ENCODE measurements at places on chromosomes 11 and 22.

GRCh38 chr22:17103351-17103750, 17.8 kb downstream of the TMEM121B start:
- DNase-seq, result no peak

- DNase-seq, result no peak
Observed at GRCh38 chr11:131957201-131957600, 586.8 kb downstream of the NTM start.

- DNase-seq, result peak; percentile 12
Observed at GRCh38 chr11:9138612-9139579, 47.5 kb upstream of the SCUBE2 start.

DNA sequence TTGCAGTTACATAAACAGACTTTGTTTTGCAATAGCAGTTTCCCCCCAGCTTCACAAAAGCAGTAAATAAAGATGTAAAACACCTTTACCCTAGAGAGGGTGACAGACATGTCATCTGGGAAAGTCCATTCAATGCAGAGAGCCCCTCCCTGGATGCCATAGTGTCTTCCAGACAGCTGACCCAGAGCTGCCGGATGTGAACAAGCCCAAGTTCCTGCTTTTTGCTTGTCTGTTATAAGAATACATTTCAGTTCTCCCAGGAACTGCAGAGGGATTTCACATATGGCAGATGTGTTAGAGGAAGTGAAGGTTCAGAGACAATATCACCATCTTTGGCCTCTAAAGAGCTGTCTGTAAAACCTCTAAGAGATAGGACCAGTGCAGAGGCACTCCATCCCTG, 48.9 kb downstream of the RELT start:
- no peak for DNase-seq

GRCh38 chr22:35103761-35104160, 37.8 kb downstream of the ISX start:
- DNase-seq, result no peak

DNA sequence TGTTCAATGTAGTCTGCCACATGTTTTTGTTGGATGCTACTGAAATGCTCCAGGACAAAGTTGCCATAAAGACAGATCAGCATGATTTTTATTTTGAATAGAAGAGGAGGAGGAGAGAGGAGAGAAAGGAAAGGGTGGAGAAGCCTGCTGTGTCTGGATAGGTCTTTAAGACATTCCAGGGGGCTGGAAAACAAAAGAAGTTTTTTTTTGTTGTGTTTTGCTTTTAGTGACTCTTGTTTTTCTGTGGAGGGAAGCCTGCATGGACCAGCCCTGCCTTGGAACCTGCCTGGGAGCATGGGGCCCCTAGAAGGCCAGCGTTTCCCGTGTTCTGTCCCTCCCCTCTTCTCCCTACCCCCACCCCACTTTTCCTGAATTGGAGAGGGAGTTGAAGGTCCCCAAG, 2.3 kb downstream of the TSPAN18 start:
- DNase-seq, result no peak

DNA sequence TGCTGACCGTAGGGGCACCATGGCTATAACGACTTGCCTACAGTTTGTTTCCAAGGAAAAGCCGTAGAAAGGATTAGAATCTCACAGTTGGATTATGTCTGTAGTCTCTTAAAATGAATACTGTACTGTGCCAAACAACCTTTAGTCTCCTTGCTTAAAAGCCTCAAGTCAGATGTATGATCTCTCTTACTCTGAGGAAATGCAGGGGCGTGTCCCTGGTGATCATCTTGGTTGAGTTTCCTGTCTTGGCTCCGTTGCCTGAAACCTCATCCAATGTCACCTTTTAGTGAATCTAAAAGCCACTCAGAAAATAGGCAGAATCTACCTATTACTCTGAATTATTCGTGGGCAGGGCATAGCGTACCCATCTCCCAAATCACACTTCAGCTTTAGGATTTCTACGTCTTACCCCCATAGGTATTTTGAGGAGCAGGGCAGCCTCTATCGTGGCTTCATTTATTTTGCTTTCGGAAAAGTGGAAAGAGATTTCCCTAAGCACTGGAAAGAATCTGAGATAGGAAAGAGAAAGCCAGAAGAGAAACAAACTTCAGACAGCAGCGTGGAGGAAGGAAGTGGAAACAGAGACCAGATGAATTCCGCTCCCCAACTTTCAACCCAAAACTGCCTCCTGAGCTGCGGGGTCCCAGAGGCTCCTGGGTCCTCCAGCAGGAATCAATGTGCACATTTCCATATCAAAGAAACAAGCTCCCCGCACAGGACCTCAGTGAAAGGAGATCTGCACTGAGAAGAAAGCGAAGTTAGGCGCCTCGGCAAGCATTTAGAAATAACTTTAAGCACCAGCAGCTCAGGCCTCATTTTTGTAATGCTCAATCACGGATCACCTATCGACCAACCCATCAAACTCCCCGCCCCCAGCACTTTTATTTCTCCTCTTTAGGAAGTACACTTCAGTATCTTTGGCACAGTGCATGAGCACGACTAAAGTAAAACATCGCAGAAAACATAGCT, 245.8 kb downstream of the ETS1 start:
- no peak for DNase-seq

GRCh38 chr11:116885951-116886655, 48.7 kb upstream of the APOA1 start:
- no peak for DNase-seq
